ENCODE measurements at places on chromosomes 5 and 9.

GRCh38 chr9:99828054-99828416, 6.3 kb downstream of the NR4A3 start:
- DNase-seq: no peak

GRCh38 chr5:98570010-98570409, 203.5 kb upstream of the RGMB start:
- DNase-seq: no peak

DNA sequence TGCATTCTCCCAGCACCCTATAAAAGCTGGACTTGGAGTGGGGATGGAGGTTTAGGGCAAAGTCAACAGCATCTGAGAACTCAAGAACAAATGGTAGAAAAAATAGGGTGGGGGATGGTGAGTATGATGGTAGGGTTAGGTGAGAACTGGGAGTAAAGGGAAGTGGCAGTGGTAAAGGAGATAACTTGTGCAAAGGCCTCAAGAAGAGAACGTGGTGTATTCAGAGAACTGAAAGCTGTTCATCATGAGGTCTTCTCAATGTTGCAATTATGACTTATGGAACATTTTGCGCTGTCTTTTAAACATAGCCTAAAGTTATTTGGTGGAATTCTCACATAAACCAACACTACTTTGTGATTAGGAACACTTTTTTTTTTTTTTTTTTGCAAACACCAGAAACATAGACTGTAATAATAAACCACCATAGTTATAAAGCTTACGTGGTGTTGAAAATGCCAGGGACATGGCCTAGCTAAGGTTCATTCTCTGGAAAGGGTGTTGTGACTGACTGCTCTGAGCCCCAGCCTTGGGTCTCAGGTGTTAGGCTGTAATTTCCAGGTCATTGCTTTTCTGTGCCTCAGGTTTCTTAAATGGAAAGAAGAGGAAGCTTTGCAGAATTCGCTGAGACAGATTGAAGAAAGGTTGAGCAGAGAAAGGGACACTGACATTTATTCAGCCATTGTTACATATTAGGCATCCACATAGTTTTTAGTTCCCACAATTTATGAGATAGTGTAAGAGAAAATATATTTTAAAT, 19.2 kb upstream of the TXNDC8 start:
- no peak for DNase-seq

GRCh38 chr5:132301344-132302271, 7.4 kb downstream of the SLC22A4 start:
- DNase-seq: no peak
